Cerebellum (tissue), 4 donors: ENCODE measurements at places on chromosomes 11 and 22.

DNA sequence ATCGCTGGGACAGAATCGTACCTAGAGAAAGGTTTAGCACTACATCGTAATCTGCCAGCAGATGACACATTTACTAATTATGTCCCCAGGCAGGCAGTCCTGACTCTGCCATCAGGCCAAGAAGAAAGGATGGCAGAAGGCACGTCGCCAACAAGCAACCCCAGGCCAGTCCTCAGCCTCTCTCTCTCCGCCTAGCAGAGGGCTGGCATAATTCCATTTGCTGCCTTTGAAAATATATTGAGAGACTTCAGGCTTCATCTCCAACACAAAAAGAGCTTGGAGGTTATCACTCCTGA lies 1517.0 kb downstream of the TBC1D22A start:
- DNase-seq = peak; percentile 92

GRCh38 chr11:11313902-11314692 lies 39.0 kb downstream of the CSNK2A3 start:
- peak; percentile 46 for DNase-seq

GRCh38 chr11:94623120-94623735 lies 56.1 kb downstream of the PIWIL4 start:
- peak; percentile 54 for DNase-seq

GRCh38 chr22:35560366-35560765 lies 19.7 kb downstream of the RASD2 start:
- DNase-seq = no peak

GRCh38 chr11:36192425-36193289 lies 96.6 kb downstream of the COMMD9 start:
- DNase-seq = no peak

- DNase-seq = no peak
Observed at GRCh38 chr11:72243173-72244059, 560 bp downstream of the PHOX2A start.

- no peak for DNase-seq
Observed at GRCh38 chr11:103202048-103202651, 92.9 kb downstream of the DYNC2H1 start.

- DNase-seq = no peak
Observed at GRCh38 chr22:35491908-35492380, 48.7 kb upstream of the RASD2 start.

DNA sequence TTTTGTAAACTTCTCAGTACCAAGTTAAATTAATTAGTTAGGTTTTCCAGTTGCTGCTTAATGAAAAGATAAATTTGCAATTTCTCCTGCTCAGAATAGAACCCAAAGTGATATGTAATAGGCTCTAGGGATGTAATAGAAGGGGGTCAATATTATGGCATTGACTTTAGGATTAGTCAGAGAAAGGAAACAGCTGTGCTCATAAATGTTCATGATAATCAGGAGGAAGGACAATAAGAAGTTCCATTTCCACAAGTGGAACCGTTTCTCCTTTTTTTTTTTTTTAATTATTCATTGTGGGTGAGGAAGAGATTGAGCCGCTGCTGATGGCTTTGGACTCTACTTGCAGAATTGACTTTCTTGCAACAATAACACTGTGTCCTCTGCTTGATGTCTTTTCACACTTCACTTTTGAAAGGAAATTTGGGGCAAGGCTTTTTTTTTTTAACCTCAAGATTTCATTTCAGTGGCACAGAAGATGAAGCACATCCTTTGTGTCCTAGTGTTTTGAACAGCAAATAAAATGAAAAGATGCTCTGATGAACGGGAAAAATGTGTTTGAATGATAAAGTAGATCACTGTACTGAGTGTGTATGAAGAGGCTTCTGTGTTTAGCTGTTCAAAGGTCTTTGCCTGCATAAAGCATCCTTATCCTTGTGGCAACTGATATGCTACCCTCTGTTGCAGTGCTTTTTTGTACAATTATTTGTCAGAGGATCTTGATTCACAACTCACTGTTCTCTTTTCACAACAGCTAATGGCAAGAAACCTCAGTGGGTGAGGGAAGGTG lies 62.4 kb downstream of the GAS2 start:
- DNase-seq = no peak

DNA sequence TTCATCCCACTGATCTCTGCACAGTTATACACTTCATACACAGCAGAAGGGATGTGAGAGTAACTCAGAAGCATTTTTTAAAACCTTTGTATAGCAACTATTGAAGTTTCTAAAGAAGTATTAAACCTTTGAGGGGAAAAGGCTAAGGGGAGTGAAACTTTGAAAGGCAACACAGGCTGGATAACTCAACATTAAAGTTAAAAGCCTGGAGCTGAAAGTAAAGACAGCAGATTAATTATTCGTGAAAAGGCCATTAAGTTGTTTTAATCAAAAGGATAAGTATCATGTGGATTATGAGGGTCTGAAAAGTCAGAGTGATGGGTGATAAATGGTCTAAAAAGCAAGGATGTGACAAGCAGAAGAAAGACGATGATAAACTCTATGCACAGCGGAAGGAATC lies 17.5 kb downstream of the WT1 start:
- DNase-seq = no peak

GRCh38 chr11:1533342-1533725 lies 38.7 kb downstream of the DUSP8 start:
- DNase-seq = no peak

GRCh38 chr22:46021577-46021976 lies 44.6 kb upstream of the WNT7B start:
- DNase-seq = no peak

- DNase-seq = no peak
Observed at GRCh38 chr22:40479887-40480538, 109.6 kb downstream of the SGSM3 start.
